ENCODE measurements at places on chromosomes 6 and 20. TPM values are rescaled to one million over a fixed set of nuclear protein-coding genes. Genes with fewer than 3 reads are reported as not detected.

GRCh38 chr6:55448451-55448850 is 121.2 kb downstream of the GFRAL start:
- DNase-seq = no peak

DNA sequence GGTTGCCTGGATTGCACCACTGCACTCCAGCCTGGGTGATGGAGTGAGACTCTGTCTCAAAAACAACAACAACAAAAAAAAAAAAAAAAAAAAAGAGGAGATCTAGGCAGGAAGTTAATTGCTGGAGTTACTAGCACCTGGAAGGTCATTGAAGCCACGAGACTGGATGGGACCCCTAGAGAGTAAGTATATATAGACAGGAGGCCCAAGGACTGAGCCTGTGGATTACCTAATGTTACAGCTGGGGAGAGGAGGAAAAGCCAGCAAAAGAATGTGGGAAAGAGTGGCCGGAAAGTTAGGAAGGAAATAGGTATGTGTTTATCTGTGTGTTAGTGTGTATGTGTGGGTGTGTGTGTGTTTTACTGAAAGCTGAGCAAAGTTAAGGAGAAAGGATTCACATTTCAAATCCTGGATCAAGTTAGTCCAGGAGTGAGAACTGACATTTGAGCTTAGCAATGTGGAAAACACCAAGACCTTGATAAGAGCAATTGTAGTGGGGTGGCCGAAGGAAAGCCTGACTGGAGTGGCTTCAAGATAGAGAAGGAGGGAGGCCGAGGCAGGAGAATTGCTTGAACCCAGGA is 38.4 kb downstream of the ANKRD6 start:
- DNase-seq = no peak

Gene SIRPD
- not detected for total RNA-seq

- no peak for DNase-seq
These were observed 238.7 kb downstream of the EYS start for GRCh38 chr6:65468307-65468706.

Gene PBOV1
- total RNA-seq = not detected

DNA sequence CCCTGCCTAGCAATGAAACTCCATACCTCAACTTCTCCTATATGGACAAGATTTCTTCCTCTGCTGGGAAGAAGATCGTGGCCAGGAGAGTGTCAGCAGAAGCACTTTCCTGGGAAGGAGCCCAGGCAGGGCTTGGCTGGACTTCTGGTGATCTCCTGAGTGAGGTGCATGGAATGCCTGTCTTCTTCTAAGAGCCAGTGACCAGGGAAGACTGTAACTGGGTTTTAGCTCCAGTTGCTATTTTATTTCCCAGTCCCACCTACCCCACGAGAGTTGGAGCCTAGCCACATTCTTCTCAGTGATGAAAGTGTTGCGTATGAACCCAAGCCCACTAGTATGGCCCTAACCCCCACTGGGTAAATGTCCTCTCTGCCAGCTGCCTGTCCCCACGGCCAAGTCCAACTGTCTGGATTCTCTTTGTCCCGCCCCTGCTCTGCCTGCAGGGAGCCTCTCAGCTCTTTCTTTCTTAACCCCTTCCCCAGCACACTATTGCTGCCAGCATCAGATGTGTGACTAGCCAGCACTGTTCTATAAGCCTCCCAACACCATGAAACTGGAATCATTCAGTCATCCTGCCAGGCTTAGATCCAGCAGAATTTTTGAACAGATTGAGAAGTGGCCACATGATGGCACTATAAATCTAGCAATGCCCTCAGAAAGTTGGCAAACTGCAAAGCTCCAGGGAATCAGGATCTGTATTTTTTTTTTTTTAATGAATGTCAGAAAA is 69.8 kb upstream of the FAM184A start:
- DNase-seq = no peak

DNA sequence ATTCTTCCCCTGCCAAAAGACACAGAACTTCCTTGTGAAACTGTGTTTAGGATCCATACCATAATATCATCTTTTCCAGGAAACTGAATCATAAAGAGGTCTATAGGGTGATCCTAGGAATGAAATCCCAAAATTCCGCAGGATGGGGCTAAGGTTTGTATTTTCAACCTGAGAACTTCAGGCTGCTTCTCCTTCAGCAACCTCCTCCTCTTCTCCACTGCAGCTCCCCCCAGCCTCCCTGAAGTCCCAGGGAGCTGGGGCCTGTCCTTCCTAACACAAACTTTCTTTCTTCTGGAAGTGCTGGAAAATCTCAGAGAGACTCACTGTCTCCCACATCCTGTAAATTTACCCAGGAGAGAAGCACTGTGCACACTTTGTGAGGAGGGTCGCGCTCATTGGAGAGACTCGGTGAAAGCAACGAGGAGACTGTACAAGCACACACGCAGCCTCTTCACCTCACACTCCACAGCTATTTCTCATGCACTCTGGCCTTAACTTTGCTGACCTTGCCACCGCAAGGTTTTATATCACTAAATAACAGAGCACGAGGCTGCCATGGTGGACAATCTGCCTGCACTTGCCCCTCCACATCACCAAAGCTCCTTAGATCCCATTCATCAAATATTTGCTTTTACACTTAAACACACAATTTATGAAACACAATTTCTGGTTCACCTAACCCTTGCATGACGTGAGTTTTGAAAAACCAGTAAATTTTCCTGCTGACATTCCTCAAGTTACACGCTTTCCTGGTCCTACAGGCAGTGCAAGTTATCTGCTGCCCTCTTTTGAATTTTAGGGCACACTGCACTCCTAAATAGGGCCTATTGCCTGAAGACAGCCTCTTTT is 14.3 kb downstream of the ID4 start:
- DNase-seq = peak; percentile 5

DNA sequence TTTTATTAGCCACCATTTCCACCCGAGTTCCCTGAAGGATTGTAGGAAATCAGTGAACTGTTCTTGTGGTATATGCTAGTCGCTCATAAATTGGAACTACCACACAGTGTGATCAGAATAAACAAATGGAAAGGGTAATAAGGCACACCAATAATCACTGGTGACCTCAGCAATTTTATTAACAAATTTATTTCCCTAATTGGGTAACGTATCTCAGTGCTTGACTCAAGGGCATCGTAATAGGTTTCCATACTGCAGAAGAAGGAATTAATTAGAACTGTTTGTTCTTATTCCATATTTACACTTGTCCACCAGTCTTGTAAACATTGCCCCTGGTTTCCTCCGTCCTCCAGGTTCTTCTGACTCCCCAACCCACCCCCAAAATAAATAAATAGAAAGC is 10.0 kb upstream of the UQCC2 start:
- DNase-seq = no peak

- DNase-seq = no peak
These were observed 318.5 kb downstream of the C6orf118 start for GRCh38 chr6:164990901-164991300.

DNA sequence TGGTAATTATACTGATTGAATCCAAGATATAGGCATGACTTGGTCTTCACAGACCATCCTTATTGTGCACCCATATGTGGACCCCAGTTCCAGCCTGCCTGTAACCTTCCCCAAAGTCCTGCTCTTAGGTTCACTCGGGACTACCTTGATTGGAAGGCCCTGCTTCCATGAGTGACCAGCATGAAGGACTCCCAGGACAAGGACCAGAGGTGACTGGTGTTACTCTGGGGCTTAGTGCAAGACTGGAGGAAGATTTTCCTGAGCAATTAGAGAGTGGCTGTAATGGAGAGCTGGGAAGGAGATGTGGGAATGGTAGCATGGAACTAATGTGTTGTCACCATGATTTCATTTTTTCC is 15.1 kb downstream of the BRD2 start:
- DNase-seq = no peak

DNA sequence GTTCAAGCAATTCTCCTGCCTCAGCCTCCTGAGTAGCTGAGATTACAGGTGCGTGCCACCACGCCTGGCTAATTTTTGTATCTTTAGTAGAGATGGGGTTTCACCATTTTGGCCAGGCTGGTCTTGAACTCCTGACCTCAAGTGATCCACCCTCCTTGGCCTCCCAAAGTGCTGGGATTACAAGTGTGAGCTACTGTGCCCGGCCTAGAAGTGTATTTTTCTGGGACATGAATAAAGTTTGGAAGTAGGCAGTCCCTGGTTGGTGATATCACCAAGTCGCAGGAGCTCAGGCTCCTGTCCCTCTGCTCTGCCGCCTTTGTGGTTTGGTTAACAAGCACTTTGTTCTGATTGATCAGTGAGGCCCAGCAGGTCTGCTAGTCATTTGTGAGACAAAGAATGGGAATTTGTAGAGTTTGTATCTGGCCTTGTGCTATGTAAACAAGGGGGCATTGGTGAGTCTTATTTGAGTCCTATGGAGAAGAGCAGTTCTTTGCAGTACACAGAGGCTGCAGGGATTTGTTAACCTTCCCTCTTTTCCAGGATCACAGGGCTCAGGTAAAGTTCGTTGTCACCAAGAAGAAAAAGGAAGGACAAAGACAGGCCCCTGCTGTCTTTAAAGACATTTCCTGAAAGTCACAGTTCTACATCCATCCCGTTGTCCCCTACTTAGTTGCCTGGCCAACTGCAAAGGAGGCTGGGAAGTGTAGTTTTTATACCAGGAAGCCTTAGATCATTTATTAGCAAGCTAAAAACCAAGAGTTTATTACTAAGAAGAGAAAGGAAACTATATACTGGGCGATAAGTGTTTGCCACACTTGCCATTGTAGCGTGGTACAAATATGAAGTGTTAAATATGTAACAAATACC is 13.1 kb downstream of the MTHFD1L start:
- DNase-seq = no peak

All from pulmonary artery endothelial cell (primary cell).